ENCODE measurements at places on chromosomes 5 and 9.

GRCh38 chr5:36734422-36734821 lies 128.0 kb downstream of the SLC1A3 start:
- no peak for DNase-seq

GRCh38 chr5:7793895-7794294 lies 57.0 kb downstream of the CFAP90 start:
- no peak for DNase-seq

DNA sequence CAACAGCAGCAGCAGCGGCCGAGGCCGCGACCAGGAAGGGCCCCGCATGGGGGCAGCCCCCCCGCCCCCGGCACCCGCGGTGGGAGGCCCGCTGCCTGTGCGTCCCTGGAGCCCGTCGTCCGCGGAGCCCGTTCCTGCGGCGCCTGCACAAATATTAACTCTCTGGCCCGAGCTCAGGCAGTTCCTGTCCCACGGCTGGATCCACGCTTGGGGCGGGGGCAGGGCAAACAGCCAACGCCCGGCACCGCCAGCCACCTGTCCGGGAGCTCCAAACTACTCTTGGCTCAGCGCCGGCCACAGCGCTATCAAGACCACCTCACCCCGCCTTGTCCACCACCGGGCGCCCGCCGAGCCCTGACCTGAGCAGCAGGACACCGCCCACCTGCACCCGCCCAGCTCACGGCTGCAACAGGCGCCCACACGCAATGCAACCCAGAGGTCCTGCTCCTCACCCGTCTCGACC lies at the start of gene LRRC26:
LRRC26 (minus strand) TSS at position 156 of the 463 bp plus-strand sequence; CDS start at position 48, 108 bp downstream.
- DNase-seq: no peak

DNA sequence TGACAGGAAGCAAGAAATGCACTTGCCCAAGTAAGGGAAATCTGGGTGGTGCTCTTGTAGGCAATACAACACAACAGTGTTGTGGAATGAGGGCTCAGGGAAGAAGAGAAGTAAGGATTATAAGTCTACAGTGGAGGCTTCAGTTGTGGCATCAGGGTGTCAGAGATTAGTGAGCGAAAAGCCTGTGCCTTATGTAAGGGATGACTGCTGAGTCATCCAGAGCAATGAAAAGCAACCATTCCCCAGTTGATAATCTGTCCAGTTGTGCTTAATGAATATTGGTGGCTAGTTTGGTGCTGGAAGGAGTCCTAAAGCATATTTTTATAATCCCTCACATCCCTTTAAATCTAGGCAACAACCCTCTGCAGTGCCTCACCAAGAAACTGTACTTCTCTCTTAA lies 42.0 kb downstream of the FBXO38 start:
- DNase-seq: no peak

GRCh38 chr9:16656432-16657169 lies 213.9 kb downstream of the BNC2 start:
- no peak for DNase-seq

DNA sequence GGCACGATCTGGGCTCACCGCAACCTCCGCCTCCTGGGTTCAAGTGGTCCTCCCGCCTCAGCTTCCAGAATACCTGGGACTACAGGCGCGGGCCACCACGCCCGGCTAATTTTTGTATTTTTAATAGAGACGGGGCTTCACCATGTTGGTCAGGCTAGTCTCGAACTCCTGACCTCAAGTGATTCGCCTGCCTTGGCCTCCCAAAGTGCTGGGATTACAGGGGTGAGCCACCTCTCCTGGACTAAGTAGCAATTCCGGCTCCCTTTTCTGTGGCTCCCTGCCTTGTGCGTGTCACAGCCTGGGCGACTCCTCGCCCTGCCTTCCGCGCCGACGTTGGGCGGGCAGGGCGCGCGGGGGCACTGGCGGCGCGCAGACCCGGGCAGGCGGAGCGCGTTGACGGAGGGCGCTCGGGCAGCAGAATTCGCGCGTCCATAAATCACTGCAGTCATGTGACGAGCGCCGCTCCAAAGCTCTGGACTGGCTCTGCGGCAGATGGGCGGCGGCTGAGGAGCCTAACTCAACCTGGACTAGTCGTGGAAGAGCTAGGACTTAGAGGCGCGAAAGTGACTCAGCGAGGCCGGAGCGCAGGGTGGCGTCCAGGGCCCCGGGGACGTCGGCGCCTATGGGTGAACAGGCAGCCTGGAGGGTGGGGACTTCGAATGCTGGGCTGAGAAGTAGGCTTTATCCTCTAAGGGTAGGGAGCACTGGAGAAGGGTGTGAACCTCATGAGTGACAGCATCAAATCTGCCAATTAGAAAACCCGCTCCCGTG lies 1.4 kb upstream of the CIZ1 start:
- peak; percentile 62 for DNase-seq

DNA sequence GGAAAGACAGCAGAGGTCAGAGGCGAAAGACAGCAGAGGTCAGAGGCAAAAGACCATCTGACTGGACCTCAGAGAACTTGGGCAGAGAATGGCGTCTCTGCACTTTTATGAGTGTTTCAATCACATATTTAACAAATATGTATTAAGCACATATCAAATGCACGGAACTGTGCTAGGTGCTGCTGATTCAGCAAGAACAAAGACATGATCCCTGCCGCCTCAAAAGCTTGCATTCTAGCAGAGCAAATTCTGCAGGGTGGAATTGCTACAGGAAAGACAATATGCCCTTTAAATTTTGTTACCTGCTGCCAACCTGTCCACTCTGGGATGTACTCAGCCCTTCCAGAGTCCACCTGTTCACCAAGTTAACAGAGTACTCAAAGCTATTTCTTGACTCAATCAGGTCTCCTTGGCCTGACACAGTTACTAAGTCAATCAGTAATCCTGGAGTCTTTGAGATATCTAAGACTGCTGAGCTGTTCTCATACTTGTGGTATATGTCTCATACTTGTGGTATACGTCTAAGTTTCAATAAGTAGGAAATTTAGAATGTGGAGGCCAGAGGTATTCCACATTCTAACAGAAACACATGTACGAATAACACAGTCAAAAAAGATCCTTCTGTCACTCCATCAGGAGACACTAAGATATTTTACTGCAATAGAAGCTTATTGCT lies 131.8 kb downstream of the GNAQ start:
- DNase-seq: no peak

DNA sequence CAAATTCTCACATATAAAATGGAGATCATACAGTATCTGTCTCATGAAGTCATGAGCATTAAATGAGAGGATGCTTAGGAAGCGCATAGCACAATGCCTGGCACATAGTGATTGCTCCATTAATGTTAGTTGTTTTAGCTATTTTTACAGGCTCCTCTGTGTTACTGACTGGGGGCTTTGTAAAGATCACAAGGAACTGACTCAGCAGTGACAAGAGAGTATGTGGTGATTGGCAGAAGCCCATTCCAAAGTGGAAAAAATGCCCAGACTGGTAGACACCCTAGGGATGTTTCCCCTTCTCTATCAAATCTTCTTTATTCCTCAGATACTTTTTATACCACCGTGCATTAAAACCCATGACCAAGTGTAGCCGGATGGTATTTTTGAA lies 33.5 kb downstream of the ABLIM3 start:
- no peak for DNase-seq

DNA sequence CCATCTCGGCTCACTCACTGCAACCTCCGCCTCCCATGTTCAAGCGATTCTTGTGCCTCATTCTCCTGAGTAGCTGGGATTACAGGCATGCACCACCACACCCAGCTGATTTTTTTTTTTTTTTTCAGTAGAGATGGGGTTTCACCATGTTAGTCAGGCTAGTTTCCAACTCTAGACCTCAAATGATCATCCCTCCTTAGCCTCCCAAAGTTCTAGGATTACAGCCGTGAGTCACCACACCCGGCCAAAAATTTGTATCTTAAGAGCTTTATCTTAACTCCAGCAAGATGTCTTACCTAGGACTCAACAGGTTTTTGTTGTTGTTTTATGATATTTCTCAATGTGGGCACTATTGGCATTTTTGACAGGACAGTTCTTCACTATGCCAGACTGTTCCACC lies 27.9 kb downstream of the LYRM7 start:
- DNase-seq: no peak

DNA sequence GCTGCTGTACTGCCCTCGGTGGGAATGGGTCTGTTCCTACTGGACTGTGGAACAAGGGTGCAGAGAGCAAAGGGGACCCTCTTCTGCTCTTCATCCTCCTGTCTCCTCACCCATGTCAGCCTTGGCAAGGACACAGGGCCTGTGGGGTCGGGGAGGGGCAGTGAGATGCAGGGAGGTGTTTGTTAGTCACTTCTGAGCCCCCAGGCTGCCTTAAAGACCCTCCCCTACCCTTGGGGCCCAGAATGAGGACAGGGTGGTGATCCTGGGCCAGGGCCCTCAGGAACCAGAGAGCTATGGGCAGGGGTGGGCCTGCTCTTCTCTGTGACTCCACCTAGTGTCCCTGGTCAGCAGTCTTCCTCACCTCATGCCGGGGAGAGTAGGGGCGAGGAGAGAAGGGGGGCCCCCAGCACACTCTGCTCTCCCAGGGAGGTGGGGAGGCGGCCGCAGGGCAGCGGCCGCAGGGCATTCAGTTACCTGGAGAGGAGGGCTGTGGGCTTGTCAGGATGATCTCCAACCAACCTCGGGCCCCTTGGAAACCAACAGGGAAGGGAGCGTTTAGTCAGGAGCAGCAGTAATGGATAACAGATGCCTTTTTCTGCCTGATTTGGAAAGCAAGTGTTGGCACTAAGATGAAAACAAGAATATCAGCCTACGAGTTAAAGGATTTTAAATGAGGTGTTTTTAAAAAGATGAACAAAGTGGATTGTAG lies 62.0 kb upstream of the GARNL3 start:
- no peak for DNase-seq

- DNase-seq: no peak
Observed at GRCh38 chr9:108703429-108703828, 152.4 kb downstream of the ACTL7B start.

DNA sequence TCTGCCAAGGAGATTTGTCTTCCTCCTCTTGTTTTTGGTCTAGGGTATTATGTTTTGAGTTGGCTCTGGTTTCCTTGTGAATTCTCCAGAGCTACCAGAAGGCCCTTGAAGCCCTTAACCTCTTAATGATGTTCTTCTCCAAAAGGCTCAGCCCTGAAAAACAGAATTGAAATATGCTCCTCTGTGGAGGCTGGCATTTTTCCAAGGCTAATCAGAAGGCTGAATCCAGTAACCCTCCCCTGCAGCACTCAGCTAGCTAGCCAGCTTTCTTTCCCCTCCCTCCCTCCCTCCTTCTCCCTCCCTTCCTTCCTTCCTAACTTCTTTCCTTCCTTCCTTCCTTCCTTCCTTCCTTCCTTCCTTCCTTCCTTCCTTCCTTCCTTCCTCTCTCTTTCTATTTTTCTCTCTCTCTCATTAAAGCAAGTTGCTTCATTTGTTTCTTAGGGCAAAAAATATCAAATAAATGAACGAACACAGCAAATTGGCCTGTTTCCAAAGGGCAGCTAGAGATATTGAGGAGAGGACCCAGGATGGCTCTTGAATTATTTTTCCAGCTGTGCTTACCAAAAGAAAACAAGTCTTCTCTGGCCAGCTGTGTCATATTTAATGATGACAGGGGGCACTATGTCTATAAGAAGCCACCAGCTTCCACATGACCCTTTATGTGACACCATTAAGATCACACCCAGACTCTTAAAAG lies 38.7 kb downstream of the JAKMIP2 start:
- no peak for DNase-seq

DNA sequence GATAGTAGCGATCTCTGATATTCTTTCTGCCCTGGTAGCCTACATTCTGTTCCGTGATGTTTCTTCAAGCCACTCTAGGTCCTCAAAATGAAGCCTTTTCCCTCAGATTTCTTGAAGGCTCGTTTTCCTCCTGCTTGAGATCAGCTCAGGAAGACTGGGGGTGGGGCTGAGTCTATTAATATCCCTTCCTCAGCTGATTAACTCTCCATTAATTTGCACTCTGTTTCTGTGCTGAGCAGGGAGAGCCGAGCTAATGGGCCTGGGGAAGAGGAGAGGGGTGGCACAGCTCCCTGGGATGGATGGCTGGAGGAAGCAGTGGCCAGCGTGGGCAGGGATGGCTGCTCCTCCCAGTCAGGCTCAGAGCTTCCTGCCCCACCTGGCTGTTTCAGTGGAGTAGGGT lies 93.3 kb downstream of the PPARGC1B start:
- DNase-seq: no peak

DNA sequence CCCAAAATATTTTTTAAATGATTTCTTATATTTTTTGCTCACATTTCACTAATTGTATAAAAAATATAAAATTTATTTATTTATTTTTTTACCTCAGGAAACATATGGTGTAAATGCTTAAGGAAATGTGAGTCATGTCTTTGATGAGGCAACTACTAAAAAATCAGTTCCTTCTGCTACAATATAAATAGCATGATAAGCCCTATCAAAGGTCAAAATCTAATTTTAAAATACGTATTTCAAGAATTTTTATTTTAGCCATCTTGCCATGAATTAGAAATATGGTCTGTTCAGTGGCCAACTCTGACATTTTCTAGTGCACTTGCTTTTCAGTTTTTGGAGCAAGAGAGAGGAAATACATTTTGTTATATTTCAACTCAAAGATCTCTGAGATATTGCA lies 50.5 kb downstream of the PDE4D start:
- DNase-seq: no peak

DNA sequence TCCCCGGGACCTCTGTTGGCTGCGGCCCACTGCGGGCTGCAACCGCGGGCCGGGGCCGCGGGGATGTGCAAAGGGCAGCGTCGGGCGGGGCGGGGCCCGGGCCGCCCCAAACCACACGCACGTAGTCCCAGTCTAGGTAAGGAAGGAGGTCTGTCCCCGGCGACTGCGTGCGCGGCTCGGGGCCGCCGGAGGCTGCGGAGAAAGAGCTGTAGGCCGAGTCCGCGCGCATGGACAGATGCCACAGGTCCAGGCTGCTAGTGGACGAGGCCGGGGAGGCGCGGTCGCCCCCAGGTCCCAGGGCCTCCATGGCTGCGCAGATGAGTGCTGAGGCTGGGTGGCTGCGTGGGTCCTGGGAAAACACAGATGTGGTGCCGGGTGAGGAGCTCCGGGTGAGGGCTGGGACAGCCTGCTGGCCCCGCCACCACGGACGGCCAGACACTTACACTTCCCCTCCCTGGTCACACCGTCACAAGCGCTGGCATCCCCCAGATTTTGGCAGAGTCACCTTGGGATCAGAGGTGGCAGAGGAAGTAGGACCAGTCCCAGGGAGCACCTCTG lies 4.5 kb downstream of the SHROOM1 start:
- DNase-seq: no peak

DNA sequence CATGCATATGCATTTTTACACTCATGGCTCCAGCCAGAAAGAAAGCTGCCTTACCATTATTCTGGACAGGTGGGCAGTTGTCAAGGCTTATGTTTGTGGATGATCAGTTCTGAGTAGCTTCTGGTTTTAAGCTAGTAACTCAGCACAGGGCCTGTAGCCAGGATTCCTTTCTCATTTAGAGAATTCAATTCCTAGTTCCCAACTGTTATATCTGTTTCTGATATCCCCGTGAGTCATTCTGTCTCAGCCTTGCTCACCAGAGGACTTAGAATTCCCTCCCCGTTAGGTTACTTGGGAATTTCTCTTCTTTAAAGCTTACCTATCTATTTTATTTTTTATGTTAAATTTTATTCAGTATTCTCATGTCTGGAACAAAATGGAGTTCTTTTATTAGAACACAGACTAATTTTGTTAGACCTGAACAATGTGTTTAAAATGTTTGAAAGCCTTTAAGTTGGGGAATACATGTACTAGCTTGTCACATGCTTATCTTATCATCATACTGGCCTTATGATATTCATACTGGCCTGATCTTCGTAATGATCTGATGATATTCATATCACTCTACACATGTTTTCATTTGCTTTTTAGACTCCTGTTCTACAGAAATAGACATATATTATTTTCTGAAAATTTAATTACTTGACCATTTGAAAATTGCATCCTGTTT lies 47.1 kb downstream of the CAST start:
- DNase-seq: no peak

- no peak for DNase-seq
Observed at GRCh38 chr5:87231037-87231808, 36.5 kb upstream of the RASA1 start.

GRCh38 chr9:93130861-93131481 lies 3.1 kb downstream of the NINJ1 start:
- peak; percentile 84 for DNase-seq

Measured in ascending aorta (tissue), 2 donors.